Suppressor macrophage treated with lipopolysaccharide for 4 hours (primary cell): ENCODE measurements at places on chromosomes 12 and 14.

GRCh38 chr14:24780281-24780680 lies 146.3 kb upstream of the GZMB start:
- DNase-seq: no peak

- DNase-seq: no peak
Observed at GRCh38 chr14:63361790-63362189, 43.1 kb upstream of the GPHB5 start.

DNA sequence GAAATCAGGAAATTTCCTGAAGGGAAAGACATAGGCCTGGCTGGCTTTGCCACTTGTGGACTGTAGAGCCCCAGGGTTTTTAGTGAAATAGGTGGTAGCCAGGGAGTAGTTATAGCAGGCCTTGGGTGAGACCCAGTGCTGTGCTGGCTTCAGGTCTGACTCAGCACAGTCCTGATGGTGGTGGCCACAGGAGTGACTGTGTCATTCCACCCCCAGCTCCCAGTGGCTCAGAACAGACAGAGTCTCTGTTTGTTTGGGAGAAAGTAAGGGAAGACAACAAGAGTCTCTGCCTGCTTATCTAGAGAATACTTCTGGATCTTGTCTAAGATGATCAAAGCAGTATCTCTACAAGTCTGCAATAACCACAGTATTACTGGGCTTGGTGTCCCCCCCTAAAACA lies 27.5 kb upstream of the OR6J1 start:
- peak; percentile 52 for DNase-seq

DNA sequence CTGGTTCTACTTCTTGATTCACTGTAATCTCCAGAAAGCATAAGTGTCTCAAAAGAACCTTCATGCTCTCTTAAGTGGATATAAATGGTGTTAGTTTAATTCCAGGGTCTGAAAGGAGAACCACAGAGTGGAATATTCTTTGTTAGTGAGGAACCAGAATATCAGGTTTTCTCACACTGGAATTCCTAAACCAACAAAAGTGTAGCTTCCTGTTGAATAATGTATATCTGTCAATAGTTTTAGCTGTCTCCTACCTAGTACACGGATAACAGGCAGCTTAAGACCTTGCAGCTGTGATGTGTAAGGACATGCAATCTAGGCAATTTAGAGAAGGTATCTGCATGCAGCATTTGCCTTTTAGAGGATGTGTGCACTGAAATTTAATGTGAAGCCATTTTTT lies 24.0 kb downstream of the LRIG3 start:
- DNase-seq: no peak

DNA sequence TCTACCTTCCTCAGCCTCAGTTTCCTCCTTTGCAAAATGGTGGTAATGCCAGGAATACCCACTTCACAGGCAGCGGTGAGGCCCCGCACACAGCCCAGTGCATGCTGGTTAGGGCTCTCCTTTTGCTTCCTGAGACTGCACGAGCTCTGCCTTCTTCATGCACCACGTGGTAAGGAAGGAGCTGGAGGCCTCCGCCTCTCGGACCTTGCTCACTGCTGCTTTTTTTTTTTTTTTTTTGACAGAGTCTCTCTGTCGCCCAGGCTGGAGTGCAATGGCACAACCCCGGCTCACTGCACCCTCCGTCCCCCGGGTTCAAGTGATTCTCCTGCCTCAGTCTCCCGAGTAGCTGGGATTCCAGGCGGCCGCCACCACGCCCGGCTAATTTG lies 18.1 kb downstream of the TAMALIN start:
- DNase-seq: peak; percentile 72

DNA sequence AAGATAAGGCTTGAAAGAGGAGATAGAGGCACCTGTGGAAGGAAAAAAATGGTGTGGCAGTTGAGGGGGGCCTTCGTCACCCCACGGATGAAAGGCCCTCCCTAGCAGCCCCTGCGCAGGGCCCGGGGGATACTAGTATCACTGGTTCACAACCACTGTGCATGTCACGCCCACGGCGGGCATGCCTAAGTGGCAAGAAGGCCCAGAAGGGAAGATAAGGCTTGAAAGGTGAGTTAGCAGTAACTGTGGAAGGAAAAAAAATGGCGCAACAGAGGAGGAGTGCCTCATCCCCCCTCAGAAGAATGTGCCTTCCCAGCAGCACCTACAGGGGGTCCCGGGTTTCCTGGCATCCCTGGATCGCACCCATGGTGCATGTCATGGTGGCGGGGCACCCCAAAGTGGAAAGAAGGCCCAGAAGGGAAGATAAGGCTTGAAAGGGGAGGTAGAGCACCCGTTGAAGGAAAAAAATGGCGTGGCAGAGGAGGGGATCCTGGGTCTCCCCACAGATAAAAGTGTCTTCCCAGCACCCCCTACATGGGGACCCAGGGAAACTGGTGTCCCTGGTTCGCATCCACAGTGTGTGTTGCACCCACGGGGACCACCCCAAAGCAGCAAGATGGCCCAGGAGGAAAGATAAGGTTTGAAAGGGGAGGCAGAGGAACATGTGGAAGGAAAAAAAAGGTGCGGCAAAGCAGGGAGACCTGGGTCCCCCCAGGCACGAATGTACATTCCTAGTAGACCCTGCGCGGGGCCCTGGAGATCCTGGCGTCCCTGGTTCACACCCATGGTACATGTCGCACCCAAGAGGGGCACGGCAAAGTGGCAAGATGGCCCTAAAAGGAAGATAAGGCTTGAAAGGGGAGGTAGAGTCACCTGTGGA lies 279.2 kb downstream of the ALG10 start:
- DNase-seq: no peak

DNA sequence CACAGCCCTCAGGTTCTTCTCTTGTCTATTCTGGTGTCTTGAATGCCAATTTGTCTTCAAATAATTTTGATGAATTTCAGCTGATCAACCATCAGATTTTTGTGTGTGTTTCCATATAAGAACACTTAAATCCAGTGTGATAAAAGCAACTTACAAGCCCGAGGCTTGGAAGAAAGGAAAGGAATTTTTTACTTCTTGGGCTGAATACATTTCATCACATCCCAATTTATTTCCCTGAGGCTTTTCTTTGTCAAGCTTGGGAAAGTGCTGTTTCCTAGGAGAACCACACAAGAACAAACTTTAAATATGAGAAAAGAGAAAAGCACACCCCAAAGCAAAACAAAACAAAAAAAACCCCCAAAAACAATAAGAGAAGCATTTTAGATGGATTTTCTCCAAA lies 26.6 kb downstream of the GPRC5D start:
- no peak for DNase-seq

- DNase-seq: no peak
Observed at GRCh38 chr14:54725998-54726397, 159.1 kb downstream of the SAMD4A start.

- peak; percentile 86 for DNase-seq
Observed at GRCh38 chr14:65156568-65157366, 54.5 kb upstream of the MAX start.

DNA sequence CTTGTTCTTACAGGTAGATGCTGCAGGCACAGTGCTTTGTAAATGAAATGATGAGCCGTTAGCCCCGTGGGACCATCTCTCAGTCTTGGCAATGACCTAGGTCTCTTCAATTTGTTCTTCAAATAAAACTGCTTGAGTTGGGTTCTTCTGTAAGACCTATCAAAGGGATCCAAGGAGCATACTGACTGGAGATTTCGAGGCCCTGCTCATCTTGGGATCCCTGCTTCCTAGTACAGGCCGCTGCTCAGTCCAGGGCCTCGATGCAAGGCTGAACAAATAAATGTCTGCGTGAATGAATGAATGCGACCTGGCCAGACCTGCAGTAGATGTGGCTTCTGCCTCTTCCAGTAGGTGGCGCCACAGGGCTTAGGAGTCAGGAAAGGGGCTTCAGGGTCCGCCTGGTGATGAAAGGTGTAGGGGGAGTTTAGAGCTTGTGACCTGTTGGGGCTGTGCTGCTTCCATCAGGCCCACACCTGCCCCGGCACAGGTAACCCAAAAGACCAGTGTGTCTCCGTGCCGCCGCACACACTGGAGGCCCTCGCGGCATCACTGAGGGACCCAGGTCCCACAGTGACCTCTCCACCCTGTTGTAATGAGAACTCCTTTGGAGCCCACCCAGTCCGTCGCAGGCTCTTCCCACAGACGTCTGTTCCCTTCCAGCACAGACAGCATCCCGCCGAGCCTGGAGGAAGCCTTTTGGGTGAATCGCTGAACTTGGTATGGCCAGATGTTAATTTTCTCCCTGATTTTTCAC lies 4.4 kb downstream of the CACNA1C start:
- DNase-seq: peak; percentile 65

- DNase-seq: no peak
Observed at GRCh38 chr12:29703528-29703927, 80.2 kb downstream of the TMTC1 start.

DNA sequence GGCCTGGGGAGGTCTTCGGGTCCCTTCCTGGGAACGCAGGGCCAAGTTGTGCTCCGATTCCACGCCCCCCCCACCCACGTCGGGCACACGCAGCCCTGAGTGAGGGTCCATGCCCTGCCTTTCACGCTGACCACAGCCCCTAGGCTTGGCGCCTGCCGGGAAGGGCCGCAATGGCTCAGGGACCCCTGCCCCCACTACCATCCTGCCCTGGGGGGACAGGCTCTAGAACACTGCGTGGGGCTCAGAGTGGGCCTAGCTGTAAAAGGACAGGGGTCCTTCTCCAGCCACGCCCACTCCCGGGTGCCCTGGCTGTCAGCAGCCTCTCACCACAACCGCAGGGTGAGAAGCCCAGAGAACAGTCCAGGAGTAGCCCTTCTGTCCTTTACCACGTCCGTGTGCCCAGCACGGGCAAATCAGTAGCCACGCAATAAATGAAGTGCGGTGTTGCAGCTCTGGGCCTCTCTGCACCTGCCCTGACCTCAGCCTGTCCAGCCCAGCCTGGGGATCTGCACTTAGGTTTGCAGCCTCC lies 9.4 kb upstream of the GPR68 start:
- no peak for DNase-seq

DNA sequence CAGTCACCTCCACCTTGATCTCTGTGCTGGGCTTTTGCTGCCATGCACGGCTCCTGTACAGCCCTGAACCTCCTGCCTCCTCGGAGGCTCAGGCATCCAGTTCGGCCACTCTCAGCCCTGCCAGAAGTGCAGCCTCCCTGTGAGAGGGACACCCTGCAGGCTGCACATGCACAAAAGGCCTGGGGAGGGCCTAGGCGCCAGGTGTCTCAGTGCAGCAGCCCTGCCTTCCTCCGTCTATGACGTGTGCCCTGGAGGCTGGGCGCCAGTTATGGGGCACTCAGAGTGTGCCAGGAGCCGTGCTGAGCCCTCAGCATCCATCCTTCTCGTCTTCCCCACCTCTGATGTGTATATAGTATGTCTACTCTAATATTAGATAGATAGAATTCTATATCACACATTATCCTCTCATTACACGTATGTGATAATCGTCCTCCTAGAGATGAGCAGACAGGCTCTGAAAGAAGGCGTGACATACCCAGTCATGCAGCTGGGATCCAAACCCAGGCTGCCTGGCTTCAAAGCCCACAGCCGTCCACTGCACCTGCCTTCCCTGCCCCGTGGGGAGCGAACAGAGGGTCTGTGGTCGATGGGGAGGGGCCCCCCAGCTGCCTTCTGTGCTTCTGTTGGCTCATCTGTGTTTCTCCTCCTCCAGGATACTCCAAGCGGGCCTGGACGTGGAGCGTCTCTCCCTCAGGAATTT lies 101.1 kb downstream of the B4GALNT3 start:
- DNase-seq: no peak

DNA sequence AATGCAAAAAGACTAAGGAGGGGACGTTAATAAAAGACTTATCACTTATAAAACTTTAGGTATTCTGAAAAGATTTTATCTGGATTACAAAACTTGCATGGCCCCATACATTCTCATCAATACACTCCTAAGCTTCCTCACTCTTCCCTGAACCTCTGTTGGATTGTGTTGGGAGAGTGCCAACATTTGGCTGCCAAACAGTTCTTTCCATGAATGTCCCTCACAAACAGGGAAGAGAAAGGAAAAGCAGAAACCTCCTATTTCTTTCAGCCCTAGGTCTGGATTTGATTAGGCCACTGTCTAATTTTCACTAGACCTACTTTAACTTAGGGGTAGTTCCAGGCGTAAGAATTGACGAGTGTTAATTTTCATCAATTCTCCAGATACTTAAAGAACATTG lies 11.7 kb downstream of the PTHLH start:
- DNase-seq: no peak

DNA sequence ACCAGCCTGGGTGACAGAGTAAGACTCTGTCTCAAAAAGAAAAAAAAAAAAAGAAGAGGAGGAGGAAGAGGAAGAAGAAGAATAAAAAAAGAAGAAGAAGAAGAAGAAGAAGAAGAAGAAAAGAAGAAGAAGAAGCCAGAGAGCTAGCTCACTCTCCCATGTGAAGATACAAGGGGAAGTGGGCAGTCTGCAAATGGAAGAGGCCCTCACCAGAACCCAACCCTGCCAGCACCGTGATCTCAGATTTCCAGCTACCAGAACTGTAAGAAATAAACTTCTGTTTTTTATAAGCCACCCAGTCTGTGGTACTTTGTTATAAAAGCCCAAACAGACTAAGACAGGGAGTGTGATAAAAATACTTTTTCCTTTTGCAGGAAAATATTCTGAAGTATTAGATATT lies 130.7 kb downstream of the ETNK1 start:
- DNase-seq: peak; percentile 29

DNA sequence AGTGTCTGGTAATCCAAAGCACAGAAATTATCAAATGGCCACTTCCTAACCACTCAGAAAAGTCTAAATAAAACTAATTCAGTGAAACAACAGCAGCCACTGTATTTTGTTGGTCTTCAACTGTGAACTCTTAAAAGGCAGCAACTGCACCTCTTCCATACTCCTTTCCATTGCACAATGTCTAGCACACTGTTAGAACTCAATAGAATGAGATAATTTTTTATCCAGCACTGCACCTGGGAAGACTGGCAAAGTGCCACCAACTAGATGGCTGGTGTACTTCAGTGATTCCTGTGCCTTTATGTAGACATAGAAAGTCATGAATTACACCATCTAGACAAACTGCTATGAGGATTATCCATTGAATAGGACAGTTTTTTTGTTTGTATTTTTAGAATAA lies 26.2 kb downstream of the LGR5 start:
- no peak for DNase-seq

DNA sequence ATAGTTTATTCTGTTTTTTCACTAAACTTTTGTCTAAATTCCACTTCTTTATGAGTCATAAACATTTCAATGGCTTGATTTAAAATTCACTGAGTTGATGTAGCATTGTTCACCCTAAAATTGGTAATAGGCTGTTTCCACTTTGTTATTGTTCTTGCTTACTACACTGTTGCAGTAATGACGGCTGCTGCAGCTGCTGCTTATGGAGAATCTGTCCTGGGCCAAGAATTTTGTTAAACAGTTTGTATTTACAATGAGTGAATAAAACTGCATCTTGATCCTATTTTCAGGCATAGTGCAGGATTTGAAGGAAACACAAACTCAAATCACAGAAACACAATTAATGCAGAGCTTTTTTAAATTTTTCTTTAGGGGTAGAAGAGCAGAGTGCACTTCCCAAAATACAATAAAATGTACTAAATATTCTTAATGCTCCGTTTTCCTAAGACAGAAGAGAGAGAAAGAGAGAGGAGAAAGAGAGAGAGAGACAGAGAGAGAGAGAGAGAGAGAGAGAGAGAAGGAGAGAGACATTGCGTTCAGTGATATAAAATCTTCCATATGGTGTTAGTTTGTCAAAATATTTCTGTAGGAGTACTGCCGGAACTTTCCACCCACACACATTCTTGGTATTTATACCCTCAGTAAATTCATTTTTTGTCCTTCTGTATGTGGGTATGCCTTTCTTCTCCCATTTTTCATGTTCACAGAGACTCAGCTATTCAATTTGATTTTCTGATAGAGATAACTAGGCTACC lies 266.4 kb downstream of the LRFN5 start:
- no peak for DNase-seq
